ENCODE measurements at places on chromosomes 5 and 9. TPM values are rescaled to one million over a fixed set of nuclear protein-coding genes. Genes with fewer than 3 reads are reported as not detected.

The ZNF346 gene
- total RNA-seq: 21.9 TPM

GRCh38 chr9:131500939-131501541 lies 1.7 kb upstream of the POMT1 start:
- DNase-seq: no peak

DNA sequence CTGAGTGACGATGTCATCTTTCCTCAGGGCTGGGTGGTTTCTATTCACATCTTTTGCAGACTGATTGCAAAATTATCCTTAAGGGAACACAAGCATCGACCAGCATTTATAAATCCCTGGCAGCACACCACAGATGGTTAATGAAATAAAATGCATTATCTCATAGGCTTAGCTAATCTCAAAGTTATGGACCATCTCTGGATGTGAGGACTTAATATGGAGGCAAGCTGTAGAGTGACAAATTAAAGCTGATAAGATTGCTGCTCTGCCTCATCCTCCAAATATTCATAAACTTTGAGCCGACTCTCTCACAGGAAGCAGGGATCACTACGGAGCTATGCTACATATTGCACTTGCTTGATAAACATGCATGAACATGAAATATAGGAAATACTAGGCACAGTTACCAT lies 663.2 kb upstream of the RGMB start:
- no peak for DNase-seq

- DNase-seq: no peak
These were observed 117.5 kb upstream of the MTAP start for GRCh38 chr9:21684831-21685362.

DNA sequence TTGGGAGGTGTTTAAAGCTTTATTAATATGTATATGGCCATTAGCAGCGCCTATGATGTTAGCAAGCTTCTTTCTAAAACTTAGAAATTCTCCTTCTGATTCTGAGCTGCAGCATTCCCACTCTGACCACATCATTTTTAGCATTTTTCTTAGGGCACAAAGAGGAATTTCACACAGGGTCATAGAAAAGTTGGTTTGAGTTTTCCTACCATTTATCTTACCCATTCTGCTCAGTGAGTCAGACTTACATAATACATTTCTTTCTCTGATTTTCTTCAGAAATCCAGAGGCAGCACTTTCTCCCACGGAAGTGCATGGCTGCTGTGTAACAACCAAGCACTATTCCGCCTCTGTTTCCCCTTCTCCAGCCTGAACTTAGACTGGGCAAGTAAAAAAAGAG lies 246.6 kb downstream of the ARL15 start:
- no peak for DNase-seq

- peak; percentile 67 for DNase-seq
These were observed 297.2 kb downstream of the SPOCK1 start for GRCh38 chr5:137201876-137202275.

- no peak for DNase-seq
These were observed 204.7 kb upstream of the RFX3 start for GRCh38 chr9:3730511-3730922.

DNA sequence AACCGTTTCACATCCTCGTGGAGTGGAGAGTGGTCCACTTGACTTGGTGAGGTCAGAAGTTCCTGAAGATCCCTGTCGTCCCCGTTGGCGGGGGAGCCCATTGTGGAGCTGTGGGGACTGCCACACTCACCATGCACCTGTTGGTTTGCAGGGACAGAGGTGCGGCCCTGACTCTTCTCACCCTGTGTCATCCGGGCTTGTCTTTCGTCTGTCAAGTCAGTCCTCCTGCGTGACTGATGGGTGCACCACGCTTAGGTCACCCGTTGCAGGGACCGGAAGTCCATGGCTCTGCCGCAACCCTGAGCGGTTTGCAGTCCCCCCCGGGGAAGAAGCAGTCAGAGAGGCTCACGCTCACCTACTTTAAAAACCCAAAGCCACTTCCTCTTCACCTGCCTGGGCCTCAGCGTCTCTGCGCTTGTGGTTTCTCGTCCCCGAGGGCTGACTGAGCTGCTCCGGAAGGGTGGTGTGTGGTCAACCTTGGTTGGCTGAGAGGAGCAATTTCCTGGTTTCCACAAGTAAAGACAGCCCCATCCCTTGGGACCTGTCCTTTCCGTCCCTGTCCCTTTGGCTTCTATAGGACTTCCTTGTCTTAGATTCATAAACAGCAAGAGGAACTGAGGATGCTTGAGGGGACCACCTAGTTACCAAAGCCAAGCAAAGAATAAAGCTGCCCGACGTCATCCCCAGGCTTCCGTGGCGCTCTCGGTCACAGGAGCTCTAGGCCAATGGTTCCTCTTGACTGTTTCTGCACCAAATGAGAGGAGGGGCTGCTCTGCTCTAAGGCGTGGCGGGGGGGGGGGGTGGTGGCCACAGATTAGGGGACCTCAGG lies 53.2 kb downstream of the USP20 start:
- DNase-seq: no peak

- no peak for DNase-seq
These were observed 421.5 kb upstream of the DAP start for GRCh38 chr5:11182441-11183080.

GRCh38 chr5:132469380-132470009 lies 21.1 kb downstream of the IRF1 start:
- DNase-seq: peak; percentile 40

Measured in sigmoid colon (tissue), 7 donors.